ENCODE measurements at places on chromosomes 7 and 10.

DNA sequence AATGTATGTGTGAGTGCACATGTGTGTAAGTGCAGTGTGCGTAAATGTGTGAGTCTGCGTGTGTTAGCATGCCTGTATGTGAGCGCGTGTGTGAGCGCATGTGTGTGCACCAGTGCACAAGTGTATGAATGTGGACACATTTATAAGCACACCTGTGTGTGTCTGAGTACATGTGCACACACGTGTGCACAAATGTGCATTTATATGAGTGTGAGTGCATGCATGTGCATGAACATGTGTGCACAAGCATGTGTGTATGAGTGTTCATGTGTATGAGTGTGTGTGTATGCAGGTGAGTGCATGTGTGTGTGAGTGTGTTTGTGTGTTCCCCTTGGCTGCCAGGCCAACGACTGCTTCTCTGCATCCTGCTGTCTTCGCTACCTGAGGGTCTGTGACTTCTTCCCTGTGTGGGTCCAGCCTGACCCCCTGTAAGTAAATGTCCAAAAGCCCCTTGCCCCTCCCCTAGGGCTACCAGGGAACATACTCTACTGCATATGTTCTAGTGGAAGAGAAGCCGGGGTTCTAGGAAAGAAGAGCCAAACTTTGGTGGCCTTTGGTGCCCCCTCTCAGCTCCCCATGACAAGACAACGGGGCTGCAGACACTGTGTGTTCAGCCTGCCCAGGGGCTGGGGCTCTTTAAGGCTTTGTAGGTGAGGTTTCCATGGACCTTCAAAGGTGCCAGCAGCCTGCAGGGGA is 17.0 kb downstream of the GOLGA7B start:
- no peak for DNase-seq

- no peak for DNase-seq
Measured at GRCh38 chr10:86536294-86536861, 14.8 kb upstream of the WAPL start.

DNA sequence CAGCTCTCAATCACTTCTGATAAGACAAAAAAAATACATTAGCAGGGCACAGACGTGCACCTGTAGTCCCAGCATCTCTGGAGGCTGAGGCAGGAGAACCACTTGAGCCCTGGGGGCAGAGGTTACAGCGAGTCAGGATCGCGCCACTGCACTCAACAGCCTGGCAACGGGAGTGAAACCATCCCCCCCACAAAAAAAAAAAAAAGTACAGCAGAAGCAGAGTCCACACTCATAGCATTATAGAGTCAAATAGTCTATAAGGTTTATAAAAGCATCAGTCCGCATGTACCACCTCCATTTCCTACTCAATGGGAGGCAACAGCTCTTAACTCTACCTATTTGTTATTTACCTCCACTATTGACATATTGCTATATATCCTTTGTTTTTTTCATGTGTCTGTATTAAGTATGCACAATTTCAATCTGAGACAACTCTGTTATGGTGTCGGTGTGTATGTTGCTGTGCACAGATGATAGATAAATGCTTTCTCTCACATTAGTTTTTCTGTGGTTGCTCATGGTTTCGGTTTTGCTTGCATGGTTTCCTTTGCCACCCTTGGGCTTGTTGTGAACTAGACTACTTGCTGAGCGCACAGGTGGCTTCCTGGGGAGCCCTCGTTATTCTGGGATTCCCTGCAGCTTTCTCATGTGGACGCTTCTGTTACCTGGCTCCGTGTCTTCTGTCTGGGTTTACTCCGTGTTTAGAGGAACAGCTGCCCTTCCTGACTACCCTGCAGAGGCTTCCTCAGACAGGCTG is 40.4 kb downstream of the PROSER2 start:
- DNase-seq: no peak

DNA sequence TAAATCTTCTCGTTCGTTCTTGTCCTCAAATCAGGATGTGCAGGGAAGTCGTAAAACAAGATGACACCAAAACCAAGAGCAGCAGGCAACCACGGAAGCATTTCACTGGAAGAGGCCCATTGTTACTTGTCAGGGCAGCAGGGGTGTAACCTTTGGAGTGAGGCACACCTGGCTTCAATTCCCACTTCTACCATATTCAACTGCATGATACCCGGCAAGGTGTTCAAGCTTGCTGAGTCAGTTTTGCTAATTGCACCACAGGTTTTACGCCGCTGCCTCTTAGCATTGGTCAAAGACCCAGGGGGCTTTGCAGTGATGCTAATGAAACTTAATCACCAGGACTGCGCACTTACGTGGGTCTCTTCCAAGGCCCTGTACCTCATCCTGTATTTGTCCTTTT is 50.0 kb upstream of the PTER start:
- no peak for DNase-seq

- no peak for DNase-seq
Measured at GRCh38 chr7:74043523-74043951, 15.6 kb downstream of the ELN start.

- DNase-seq: no peak
Measured at GRCh38 chr7:25615003-25615402, 386.7 kb upstream of the NPVF start.

DNA sequence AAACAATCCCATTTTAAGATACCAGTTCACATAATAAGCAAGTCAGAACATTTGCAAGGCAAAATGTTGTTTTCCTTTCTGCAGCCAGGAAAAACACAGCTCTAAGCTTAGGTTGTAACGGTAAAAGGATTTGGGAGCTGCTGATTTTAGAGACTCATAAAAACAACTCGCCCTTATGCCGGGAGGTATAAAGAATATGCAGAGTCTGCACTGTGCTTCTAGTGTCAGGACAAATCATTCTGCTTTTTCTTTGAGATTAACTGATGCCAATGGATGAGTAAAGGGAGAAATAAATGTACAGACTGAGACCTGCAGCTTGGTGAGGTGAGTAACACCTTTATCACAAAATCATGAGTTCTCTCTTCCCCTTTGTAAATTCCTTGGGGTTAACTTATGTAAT is 2.0 kb upstream of the SFR1 start:
- no peak for DNase-seq

DNA sequence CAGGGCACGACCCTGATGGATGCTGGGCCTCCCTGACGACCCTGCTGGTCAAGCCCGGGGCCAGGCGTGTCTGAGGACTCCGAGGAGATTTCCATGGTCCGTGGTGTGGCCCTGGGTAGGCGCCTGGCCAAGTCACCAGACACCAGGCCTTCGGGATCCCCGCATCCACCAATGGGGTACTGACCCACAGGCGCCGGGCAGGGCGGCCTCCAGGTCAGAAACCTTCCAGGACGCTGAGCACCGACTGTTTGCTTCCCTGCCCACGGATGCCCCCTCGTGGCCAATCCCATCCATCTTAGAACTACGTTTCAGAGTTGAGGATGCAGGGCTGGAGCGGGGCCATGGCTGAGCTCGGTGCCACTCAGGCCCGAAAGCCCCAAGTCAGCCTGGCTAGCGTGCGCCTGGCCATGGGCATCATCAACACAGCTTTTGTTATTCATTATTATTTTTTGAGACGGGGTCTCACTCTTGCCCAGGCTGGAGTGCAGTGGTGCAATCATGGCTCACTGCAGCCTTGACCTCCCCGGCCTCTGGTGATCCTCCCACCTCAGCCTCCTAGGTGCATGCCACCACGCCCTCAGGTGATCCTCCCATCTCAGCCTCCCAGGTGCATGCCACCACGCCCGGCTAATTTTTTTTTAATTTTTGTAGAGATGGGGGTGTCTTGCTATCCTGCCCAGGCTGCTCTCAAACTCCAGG is 7.1 kb upstream of the AMZ1 start:
- DNase-seq: peak; percentile 87

DNA sequence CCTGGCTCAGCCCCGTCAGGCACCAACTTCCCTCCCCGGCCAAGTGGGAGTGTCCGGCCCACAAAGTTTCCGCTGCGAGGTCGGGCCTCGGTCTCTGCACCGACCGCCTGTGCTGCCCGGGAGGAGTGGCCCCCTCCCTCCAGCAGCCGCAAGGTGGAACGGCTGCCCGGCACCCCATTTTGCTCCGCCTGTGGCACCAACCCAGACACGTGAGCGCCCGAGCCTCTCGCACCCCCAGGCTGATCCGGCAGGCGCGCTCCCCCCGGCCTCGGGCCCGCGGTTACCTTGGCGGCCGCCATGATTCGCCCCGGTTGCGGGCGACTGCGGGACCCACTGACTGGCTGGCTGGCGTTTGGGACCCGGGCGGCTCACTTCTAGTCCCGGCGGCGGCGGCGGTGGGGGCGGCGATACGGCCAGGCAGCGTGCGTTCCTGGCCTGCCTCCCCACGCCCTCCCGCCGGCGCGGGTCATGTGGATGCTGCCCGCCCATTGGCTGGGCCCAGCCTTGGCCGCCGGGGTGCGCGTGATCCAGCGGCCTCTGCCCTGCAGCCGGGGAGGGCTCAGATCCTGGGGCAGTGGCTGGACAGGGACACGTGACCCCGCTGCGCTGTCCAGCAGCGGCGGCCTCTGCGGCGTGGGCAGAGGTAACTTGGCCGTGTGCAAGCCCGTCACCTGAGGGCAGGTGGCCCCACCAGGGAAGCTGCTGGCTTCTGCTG is at the start of gene SLC25A13:
SLC25A13 (minus strand) TSS at position 441 of the 715 bp plus-strand sequence; CDS start at position 299, 142 bp downstream.
- DNase-seq: peak; percentile 91

GRCh38 chr7:11750191-11750590 is 81.8 kb downstream of the THSD7A start:
- no peak for DNase-seq

GRCh38 chr7:100620239-100620638 is 7.9 kb downstream of the MOSPD3 start:
- no peak for DNase-seq

DNA sequence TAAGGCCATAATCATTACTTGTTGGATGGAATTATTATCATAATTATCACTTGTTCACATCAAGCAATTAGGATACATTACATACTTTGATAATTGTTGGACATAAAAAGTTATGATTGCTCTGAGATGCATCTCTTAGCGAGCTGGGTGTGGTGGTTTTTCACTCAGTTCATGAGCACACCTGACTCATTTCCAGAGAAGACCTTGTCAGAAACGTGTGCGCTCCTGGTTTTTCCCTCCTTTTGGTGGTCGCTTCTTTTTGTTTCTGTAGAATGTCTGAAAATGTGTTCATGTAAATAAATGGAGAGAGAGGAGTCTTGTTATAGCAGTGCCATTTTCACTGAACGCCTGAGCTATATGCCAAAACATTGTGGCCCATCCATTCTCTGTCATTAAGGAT is 141.3 kb downstream of the PAXIP1 start:
- no peak for DNase-seq

DNA sequence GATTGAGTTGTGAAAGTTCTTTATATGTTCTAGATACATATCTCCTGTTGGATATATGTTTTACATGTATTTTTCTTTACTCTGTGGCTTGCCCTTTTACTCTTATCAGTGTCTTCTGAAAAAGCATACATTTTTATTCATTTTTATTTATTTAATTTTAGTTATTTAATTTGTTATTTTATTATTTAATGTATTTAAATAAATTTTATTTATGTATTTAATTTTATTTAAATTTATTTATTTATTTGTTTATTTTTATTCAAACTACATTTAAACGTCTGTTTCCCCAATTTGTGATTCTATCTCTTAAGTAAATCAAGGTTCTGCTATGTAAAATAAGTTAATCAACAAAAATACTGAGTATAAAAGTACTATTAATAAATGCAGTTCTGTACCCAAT is 279.1 kb upstream of the AKR1E2 start:
- DNase-seq: no peak

DNA sequence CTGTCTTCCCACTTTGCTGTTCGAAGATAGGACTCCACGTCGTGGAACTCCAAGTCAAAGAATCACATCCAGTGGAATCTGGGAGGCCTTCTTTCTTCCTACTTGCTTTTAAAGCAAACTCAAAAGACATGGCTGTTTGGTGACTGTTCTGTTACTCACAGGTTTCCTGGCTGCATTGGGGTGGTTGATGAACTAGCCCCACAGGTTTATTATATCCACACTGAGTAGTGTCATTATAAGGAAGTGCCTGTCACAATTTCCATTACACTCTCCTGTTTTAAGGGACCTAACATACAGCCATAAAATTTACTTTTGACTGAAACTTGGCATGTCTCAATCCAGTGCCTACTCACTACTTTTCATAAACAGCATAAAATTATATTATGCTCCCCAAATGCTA is 287.3 kb upstream of the SP4 start:
- no peak for DNase-seq

- no peak for DNase-seq
Measured at GRCh38 chr10:16425449-16425848, 11.4 kb upstream of the PTER start.

DNA sequence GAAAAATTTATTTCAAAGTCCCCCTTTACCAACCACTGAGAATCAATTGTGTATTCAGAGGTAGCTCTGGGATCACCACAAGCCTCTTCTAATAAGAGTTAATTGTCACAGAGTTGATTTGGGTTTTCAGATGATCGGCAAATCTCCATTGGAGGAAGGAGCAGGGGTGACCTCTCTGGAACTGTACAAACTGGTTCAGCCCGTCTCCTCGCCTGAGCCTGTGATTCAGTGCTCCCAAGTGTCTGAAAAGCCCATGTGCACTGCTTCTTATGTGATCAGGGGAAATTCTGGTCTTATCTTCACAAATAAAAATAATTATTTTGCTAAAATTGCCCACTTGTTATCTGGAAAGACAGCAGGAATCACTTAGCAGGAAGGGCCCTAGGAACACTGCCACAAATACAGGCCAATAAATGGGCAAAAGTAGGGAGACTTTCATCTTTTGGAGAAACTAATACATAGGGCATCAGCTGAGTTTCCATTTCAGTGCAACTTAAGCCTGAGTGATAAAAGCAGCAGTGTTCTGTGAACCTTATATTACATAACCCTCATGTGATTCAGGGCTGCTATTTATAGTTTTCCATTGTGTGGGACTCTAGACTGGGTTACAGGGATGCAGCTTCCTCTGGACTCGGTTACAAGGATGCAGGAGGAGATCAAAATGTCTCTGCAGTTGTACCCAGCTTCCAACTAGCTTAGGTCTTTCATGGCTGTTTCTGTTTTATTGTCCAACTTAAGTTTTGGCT is 32.3 kb downstream of the CDK1 start:
- no peak for DNase-seq

DNA sequence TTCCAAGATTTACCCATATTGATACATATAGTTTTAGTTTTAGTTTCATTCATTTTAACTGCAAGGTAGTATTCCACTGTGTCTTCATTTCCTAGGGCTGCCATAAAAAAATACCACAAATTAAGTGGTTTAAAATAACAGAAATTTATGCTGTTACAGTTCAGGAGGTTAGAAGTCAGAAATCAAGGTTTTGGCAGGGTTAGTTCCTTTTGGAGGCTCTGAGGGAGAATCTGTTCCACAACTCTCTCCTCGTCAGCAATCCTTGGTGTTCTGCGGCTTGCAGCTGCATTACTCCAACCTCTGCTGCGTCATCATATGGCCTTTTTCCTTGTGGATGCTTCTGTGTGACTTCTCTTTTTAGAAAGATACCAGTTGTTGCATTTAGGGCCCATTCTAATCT is 176.2 kb downstream of the DNAJC1 start:
- no peak for DNase-seq

- DNase-seq: peak; percentile 52
Measured at GRCh38 chr7:135620980-135621850, 41.1 kb upstream of the STMP1 start.

GRCh38 chr10:76581506-76582256 is 1055.9 kb downstream of the KCNMA1 start:
- no peak for DNase-seq

All from tibial artery (tissue), 4 donors.